ENCODE measurements at places on chromosomes 3 and 15.

- DNase-seq = peak; percentile 85
Measured at GRCh38 chr3:131221731-131222130, 159.8 kb upstream of the NUDT16 start.

DNA sequence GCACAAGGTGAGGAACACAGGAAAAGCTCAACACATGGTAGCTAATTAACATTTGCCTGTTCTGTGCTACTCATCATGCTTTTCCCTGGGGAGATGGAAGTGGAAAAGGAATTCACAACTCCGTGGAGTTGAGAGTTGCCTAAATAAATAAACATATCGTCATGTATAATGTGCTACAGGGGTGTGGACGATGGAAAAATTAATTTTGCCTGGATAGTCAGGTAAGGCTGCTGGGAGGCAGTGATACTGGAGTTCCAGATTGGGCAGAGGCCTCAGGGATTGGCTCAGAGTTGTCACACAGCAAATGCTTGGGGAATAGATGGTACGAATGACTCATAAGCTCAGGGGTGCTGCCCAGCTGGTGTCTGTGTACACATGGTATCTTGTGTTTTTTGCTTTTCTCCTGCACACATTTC is 3.1 kb upstream of the ABHD6 start:
- no peak for DNase-seq

GRCh38 chr15:39623529-39623931 is 42.7 kb downstream of the THBS1 start:
- DNase-seq = no peak

DNA sequence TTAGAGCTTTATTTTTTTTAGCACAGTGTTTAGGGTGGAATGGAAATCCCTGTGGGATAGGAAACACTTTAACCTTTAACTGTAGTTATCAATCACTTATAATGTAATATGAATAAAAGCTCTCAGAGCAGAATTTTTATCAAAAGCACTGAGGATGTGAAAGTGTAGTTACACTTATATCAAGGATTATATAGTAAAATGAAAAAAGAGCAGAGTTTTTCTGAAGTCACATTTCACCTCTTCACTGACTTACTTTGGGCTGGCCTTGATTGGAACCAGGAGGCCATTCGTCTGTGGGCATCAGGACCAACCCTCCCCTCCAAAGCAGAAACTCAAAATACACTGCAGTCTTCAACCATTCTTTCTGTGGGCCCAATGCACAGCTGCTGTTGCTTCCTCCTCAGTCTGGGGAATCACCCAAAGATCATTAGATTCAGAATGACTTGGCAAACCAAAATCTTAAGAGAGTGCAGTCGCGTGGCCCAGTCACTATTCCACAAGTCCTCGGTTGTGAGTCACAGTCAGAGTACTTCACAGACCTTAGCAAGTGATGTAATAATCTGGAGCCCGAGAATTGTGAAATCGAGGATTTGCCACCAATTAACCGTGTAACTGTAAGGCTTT is 132.6 kb upstream of the COL8A1 start:
- peak; percentile 63 for DNase-seq

GRCh38 chr15:71687902-71688508 is 122.3 kb upstream of the NR2E3 start:
- peak; percentile 44 for DNase-seq

DNA sequence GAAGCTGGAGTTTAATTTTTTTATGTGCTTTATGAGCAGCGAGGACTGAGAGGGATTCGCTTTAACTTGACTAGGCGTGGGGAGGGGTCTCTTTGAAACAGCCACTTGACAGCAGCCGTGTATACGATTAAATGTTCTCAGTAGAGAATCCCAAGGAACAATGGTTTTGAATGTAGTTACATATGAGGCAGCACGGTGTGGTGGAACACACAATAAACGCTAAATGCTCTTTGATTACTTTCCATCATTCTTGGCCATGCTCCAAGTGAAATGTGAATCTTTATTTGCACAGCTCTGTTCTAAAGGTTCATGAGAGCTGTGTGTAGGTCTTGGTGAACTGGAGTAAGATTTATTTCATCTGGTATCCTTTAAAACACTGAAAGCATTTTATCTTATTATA is 251.4 kb upstream of the TGFBR2 start:
- no peak for DNase-seq

GRCh38 chr3:135970506-135971116 is 5.1 kb downstream of the PPP2R3A start:
- DNase-seq = no peak

DNA sequence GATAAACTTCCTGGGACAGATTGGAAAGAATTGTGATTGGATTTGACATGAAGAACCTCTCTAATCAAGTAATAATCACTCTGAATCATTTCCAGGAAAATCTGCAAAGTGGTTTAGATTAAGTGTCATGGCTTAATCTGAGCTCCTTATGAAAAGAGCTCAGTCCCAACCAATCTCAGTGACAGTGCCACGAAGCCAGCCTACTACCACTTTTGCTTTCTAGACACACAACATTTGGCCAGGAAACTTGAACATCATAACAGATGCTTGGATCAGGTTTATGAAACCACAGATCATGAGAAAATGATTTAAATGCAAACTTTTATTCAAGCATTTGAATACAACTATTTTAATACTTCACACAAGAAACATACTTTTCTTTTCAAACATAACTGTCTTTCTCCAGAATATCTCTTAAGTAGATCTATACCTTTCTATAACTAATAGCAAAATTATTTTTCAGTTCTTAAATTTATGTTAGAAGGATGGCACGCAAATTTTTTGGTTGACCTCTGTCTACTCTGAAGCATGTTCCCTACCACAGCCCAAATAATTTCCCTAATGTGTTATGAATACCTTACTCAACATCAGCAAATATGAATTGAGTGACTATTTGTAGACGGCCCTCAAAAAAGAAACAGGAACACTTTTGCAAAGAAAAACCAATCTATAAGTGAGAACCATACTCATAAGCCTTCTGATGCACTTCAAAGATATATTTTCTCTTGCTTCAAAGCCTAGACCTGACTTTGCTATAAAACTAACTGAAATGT is 495.0 kb upstream of the ZNF385D start:
- no peak for DNase-seq

DNA sequence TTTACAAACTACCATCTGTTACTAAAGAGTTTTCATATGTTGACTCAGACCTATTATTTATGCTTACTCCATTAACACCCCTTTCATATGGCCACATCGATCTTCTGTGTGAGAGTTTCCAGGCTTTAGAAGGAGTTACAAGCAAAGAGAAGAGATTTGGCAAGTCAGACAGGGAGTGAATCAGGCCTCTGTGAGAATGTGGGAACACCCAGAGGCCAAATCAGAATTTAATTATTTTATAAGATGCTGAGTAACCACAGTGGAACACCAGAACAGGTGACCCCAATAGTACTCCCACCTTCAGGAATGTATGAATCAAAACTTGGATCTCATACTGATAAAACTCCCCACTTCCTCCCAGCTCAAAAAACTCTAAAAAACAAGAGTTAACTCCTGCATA is 42.0 kb downstream of the IFT57 start:
- DNase-seq = no peak

GRCh38 chr15:39330061-39330460 is 250.8 kb upstream of the THBS1 start:
- DNase-seq = no peak

DNA sequence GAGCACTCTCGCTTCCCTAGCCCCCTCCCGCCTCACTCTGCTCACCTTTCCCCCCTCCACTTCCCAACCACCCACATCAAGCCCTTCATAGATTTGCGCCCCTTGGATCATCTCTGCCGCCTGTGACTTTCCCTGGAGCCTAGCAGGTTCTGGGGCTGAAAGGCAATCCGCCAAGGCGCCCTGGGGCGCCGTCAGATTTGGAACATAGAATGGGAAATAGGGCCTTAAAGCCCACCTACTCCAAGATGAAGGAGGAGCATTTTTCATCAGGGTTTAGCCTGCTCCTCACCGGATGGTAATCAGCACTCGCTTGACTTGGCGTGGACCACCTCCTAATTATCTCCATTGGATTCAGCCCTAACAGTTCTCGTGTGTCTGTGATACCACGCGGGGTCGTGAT is 1.3 kb downstream of the CPNE4 start:
- DNase-seq = no peak

- no peak for DNase-seq
Measured at GRCh38 chr3:135503760-135504686, 461.5 kb upstream of the PPP2R3A start.

- DNase-seq = no peak
Measured at GRCh38 chr3:13137941-13138832, 65.0 kb upstream of the IQSEC1 start.

DNA sequence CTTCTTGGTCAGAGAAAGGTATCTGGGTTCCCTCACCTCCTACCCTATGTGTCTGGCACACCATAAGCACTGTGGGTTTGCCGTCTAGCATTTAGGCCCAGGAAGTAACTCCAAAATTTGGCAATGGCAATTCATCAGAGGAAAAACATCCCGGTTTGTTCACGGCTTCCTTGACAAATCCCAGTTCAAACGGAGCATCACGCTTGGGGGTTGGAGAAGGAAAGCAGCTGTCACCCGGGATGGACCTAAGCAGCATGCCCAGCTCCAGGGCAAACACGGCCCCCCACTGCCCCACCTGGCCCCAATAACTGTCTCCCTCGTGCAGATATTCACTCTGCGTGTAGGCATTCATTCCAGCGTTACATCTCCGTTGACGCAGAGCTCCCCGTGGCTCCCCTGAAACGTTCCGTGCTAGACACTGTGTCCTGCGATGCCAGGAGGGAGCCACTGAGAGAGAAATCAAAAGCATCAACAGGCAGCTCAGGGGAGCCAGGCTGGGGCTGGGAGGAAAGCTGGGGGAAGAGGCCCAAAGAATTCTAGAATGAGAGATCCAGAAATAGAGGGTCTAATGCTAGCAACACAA is 41.4 kb downstream of the NTRK3 start:
- DNase-seq = no peak

- DNase-seq = no peak
Measured at GRCh38 chr3:10764259-10765051, 51.6 kb upstream of the SLC6A11 start.

DNA sequence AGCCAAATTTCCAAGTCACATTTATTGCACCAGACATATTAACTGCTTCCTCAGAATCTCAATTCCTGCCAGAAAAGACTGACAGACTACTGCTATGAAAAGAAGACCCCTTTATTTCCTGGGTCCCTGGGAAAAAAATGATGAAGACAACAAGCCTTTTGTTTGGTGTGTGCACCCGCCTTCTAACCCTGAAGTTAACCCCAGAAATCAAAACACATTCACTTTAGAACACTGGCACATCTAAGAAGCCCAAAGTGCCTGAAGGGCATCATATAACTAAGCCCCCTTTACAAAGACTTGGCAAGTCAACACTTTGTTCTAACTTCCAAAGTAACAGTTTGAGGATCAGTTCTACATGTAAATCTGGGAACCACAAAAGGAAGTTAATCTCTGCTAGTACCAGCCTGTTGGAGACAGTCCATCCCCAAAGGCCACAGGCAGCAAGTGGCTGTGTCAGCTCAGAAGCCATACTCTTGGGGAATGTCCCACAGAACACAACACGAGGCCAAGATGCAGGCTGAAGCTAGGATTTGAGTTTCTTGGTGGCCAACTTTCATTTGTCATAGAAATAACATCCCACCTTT is 16.3 kb upstream of the ATP1B3 start:
- DNase-seq = no peak

DNA sequence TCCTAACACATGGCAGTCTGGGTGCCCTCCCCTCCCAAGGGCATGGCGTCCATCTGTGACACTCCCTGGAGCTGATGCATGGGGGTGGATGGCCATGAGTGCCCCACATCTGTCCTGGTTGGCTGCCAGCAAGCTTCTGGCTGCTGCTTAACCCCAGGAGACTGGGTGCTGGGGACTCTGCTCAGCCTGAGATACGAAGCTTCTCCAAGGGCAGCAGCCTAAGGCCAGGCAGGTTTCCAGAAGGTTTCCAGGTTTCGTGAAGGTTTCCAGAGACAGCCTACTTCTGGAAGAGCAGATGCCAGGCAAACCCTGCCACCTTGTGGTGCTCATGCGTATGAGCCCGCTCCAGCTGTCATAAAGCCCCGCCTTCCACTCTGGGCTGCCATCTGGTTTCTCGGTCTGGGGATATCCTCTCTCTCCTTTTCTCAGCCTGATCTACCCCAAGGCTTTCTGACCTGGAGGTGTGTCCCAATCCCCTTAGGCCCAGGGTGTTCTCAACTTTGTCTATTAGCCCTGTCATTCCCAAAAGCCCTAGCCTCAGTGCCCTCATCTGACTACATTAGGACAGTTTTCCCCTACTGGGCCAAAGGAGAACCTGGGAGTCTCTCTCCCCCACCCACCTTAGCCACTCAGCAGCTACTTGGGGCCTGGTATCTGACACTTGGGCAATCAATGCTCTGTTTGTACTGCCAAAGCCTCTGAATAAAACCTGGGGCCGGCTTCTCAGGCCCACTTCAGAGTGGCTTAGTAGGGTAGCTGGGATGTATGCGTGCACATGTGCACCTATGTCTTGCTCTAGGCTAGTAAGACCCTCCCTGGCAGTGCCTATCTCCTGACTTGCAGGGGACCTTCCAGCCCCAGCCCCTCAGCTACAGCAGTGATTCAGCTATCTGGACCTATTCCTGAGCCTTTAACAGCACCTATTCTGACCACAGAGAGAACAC is 12.0 kb downstream of the MRPL46 start:
- peak; percentile 17 for DNase-seq

DNA sequence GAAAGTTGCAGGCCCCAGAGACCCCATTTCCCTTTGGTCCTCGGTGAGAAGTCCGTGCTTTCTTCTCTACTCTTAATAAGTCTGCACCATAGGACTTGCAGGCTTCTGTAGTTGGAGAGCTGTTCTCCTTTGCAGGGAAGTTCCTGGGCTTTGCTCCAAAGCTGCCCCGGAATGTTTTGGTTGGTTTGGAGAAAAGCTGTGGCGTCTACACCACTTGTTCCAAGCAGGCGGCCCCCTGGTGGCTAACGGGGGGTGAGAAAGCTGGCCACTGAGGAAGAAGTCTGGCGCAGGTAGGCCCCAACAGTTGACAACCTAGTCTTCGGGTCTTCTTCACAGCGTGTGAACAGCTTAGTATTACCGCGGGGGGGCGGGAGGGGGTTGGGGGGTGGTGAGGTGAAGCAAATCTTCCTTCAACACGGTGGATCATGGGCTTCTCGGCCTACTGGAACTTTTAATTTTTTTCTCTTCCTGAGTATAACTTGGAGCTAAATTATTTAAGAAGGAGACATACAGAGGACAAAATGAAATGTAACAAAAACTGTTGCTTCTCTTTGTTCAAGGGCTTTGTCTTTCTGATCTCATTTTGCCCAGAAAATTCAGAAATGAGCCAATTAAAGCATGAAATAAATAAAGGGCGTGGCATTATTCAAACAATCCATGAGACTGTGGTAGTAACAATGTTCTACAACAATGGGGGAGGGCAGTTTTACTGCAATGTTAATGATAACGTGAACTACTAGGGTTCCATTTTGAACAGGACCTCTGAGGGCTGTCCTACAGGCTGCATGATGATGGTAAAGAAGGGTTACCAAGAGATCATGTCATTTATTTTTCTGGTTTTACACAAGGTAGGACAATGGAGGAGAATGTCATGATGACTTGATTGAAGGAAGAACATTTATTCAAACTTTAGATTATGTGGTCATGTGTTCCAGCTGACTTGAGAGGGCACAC is 2.2 kb upstream of the THRB start:
- no peak for DNase-seq
